LHCN-M2 (cell line): ENCODE measurements at places on chromosomes 16 and 17. TPM values are rescaled to one million over a fixed set of nuclear protein-coding genes. Genes with fewer than 3 reads are reported as not detected.

PNMT gene
- total RNA-seq, result 0.17 TPM in 1 of 2 replicates, not detected in the other

ARMC7 gene
- total RNA-seq, result 2.3 and 5.1 TPM in 2 replicates

TPSG1 gene
- not detected in 2 replicates for total RNA-seq

CACNA1G gene
- total RNA-seq, result under 0.01 and 0.06 TPM in 2 replicates

WNT9B gene
- not detected in 2 replicates for total RNA-seq

CHD3 gene
- total RNA-seq, result 83.2 and 98.2 TPM in 2 replicates

KCNJ12 gene
- total RNA-seq, result 0.64 and 0.98 TPM in 2 replicates

RPL38 gene
- 156 and 227 TPM in 2 replicates for total RNA-seq

ZNF385C gene
- not detected in 2 replicates for total RNA-seq

GP1BA gene
- total RNA-seq, result not detected in 2 replicates

ASPSCR1 gene
- total RNA-seq, result 25.9 and 30.3 TPM in 2 replicates

CDH11 gene
- 57.7 and 77.5 TPM in 2 replicates for total RNA-seq

PRR29 gene
- 0.13 TPM in 1 of 2 replicates, not detected in the other for total RNA-seq

C17orf78 gene
- total RNA-seq, result not detected in 2 replicates
